CD4-positive, alpha-beta T cell treated with Interferon gamma for 1 hour (primary cell): ENCODE measurements at places on chromosomes 5 and 9.

- peak; percentile 20 for DNase-seq
These were observed 1.1 kb downstream of the GCNT4 start for GRCh38 chr5:75051217-75051751.

DNA sequence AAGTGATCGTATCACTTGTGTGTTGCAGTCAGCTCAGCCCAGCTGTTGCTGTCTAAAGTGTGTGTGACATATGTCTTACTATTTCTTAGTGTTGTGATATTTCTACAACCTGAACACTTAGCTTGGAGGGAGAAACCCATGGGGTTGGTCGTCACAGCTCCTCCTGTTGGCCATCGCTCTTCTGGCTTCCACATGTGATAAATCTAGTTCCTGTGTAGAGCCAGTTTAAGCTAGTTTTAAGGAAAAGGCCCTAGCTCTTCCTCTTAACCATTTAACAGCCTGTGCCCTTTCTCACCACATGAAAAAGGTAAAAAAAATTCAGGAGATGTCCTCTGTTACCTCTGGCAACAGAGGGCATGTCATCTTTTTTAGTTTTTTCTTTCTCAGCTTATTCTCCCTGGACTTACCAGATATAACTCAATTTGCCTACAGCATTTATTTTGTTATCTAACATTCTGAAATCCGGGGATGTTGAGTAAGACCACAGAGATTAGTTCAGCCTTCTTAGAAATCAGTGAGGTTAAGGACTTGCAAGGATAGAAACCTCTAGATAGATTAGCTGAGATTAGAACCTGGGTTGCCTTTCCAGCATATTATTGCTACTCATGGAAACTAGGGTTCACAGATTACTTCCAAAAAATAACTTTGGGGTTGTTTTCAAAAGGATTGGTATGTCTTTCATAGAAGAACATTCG lies 100.4 kb downstream of the GAPVD1 start:
- DNase-seq: no peak

DNA sequence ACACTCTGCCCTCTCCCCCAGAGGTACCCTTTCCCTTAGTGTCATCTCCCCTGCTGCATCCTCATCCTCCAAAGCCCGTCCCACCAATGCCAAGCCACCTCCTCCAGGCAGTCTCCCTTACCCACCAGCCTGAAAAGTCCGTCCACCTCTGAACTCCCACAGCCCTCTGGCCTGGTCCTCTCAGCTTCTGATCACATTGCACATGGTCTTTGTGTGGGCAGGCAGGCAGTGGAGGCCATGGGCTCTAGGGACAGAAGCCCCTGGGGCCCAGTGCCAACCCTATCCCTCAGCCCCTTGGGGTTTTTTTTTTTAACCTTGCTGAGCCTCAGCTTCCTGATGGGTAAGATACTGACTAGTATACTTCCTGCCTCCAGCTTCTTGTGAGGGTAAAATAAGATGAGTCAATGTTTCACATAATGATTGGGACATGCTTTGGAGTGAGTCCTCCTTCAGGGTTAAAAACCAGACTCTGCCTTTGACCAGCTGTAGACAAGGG lies 19.4 kb downstream of the CSF1R start:
- no peak for DNase-seq

DNA sequence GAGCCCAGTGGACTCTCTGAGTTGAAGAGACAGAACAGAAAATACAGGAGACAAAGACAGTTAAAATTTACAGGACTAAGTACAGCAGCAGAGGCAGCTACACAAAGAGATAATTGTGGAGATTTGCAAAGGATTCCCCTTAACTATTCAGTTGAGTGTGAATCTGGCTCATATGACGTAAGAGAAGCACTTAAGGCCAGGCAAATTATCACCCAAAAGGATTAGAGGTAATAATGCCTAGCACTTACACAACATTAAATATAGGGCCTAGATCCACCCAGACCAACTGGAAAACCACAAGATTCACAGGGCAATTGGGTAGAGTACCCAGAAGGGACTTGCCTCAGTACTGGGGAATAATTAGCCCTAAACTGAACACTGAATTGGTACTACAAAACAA lies 41.3 kb downstream of the ADAMTS6 start:
- no peak for DNase-seq

- DNase-seq: no peak
These were observed 319.5 kb downstream of the PIK3R1 start for GRCh38 chr5:68534956-68535520.

DNA sequence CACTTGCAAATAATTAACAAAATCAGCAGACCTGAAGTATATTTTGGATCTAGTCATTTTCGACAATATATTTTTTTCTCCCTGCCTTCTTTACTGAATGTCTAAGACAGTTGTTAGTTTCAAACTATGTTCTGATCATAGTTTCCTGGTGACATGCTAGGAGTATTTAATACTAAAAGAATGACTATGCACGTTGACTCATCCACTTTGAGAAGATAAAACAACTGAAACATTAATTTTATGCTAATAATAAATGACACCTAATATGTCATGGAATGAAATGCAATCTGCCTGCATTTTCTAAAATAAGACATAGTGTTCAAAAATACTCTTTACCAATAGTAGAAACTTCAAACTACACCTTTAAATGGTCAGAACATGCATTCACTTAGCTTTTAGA lies 2123.7 kb upstream of the C9orf72 start:
- DNase-seq: no peak

GRCh38 chr5:142772446-142773293 lies 2.5 kb downstream of the ARHGAP26 start:
- no peak for DNase-seq

GRCh38 chr5:111372799-111373198 lies 139.5 kb downstream of the STARD4 start:
- no peak for DNase-seq

DNA sequence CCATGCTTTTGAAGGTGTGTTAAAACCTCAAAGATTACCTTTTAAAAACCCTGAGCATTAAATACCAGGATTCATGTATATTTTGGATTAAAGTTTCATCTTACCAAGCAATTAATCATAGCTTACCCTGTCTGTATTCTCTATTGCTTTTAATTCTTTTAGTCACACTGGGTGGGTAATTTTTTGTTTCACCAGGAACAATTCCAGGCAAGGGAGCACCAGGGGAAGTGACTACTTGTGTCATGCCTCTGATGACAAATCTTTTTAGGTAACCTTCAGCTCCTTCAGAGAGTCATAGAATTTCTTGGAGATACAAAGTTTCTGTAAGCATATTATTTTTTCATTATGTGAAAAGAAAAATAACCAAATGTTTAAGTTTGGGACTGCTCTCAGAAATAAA lies 33.4 kb upstream of the ANXA1 start:
- no peak for DNase-seq

GRCh38 chr9:101791938-101792337 lies 53.5 kb upstream of the GRIN3A start:
- no peak for DNase-seq

DNA sequence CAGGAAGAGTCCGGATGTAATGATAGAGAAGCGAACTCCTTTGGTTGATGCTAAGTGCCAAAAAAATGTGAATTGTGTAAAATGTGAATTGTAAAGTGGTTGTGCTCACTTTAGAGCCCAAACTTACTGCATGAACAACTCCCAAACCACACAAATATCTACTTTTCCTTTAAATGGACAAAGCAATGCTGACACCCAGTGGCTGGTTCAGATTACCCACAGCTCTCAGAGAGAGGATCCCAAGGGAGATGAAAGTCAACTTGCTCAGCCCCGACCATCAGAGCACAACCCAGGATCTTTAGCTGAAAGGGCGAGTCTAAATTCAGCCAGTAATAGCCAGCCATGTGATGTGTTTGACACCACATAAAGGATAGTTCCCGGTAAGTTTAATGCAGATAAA lies 133.7 kb downstream of the NMUR2 start:
- DNase-seq: no peak

- no peak for DNase-seq
These were observed 108.7 kb downstream of the RXRA start for GRCh38 chr9:134434894-134435506.

DNA sequence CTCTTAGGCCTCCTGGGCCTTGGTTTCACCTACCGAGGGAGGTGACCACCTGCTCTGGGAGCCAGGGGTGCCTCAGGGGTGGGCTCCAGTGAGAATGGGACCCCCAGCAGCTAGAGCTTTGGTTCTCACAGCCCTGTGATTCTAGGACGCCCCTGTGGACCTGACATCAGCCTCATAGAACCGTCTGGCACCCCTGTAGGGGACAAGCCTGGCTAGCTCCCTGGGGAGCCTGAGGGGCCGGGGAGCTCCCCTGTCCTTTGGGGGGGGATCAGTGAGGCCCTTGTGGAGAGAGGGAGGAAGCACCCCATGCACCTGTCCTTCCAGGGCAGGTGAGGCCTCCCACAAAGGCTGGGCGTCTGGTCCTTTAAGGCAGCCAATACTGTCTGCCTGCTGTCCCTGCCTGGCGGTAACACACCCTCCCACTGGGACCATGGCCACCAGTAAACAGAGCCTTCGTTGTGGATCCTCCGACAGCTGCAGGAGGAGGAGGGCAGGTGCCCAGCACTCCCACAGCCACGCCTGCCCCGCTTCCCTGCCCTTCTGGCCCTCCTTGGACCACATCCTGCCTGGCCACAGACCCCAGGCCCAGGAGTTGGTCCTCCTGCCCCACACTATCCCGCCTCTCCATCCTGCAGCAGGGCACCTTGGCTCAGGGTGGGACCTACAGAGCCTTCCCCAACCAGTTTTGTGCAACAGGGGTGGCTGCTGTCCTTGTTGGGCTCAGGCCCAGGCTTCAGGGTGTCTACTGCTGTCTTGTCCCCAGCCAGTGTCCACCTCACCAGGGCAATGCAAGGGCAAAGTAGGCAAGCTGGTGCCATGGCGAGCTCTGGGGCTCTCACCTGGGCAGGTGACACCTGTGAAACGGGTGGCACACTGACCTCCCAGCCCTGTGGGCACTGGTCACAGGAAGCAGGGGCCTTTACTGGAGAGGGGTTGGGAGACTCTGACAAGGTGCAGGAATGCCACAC lies 3.0 kb upstream of the TUBB4B start:
- DNase-seq: no peak

DNA sequence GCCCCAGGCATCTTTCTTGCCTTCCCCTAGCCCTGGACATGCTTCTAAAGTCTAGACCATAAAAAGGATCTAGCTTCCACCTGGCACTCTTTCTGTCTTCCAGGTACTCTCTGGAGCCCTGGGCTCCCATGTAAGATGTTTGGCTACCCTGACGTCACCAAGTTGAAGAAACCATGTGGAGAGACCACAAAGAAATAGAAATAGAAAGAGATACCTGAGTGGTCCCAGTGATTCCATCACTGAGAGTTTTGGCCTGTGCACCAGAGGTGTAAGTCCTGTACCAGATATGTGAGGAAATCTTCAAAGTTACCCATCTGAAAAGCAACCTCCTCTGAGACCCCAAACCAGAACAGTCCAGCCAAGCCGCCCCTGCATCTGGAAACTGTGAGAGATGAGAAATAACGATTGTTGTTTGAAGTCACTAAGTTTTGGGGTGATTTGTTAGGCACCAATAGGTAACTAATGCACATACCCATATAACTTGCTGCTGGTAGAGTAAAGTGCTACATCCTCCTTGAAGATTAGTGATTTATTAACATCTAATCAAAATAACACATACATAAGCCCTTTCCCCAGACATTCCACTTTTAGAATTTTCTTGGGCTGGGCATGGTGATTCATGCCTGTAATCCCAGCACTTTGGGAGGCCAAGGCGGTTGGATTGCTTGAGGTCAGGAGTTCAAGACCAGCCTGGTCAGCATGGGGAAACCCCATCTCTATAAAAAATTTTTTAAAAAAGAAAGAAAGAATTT lies 85.7 kb upstream of the LHFPL2 start:
- no peak for DNase-seq

GRCh38 chr9:70868661-70869652 lies 252.5 kb downstream of the TRPM3 start:
- no peak for DNase-seq

DNA sequence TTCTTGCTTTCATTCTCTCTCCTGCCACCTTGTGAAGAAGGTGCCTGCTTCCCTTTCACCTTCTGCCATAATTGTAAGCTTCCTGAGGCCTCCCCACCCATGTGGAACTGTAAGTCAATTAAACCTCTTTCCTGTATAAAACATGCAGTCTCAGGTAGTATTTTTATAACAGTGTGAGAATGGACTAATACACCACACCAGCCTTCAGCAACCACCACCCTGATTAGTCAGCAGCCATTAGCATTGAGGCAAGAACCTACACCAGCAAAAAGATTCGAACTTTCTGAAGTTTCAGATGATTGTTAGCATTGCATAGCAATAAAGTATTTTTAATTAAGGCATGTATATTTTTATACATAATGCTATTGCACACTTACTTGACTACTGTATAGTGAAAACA lies 980.2 kb downstream of the EFNA5 start:
- no peak for DNase-seq

DNA sequence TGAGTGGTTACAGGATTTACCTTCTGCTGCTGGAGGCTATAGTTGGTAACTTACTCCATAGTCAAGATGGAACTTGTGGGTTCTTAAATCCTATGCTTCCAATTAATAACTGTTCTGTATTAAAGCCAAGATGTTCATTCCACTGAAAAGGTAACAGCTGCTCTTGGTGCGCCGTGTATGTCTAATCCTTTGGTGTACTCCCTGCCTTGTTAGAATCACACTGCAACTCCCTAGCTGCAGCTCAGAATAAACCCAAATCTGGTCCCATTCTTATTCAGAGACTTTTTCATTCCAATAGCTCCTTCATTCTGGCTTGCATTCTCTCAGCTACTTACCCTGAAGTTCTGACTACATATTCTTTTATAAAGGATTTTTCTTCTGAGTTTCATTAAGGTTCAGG lies 1355.5 kb downstream of the MAT2B start:
- DNase-seq: no peak

DNA sequence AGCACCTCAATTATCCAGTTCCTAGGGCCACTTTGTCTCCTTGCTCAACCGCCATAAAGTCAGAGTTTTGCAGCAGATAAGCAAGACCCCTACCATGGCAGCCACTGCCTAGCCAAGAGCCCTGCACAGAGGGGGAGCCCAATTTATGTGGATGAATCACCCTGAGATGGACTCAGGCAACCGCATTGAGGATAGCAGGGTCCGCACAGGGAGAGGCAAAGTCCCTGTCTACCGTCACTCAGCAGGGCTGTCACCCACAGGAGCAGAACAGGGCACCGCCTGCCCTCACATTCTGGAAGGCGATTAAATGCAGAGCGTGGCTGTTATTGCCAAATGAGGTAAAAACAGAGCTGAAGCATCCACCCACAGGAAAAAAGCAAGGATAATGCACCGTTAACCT lies 1.7 kb downstream of the FBP2 start:
- no peak for DNase-seq
